ENCODE measurements at places on chromosomes 7 and 10.

GRCh38 chr10:133129071-133129858 lies 30.8 kb upstream of the KNDC1 start:
- DNase-seq = no peak

GRCh38 chr10:114173603-114173920 lies 441 bp downstream of the CCDC186 start:
- no peak for DNase-seq

DNA sequence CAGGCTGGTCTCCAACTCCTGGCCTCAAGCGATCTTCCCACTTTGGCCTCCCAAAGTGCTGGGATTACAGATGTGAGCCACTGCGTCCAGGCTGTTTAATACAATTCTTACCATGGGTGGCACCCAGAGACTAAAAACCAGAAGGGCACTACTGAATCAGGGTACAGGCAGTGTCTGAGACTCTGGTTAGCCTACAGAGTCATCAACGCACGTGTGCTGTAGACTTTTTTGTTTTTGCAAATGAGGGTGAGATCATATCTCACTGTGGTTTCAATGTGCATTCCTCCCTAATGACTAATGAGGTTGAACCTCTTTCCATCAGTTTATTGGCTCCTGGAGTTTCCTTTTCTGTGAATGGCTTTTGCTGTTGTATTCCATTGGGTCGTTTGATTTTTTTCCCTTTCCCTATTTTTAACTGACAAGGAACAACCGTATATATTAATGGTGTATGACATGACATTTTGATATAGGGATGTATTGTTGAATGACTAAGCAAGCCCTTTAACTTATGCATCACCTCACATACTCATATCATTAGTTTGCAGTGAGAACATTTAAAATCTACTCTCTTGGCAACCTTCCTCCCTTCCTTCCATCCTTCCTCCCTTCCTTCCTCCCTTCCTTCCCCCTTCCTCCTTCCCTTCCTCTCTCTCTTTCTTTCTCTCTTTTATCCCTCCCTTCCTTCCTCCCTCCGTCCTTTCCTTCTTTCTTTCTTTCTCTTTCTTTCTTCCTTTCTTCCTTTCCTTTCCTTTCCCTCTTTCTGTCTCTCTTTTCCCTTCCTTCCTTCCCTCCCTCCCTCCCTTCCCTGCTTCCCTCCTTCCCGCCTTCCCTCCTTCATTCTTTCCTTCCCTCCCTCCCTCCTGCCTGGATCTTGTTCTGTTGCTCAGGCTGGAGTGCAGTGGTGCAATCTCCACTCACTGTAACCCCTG lies 9.3 kb upstream of the TMEM270 start:
- DNase-seq = peak; percentile 93

DNA sequence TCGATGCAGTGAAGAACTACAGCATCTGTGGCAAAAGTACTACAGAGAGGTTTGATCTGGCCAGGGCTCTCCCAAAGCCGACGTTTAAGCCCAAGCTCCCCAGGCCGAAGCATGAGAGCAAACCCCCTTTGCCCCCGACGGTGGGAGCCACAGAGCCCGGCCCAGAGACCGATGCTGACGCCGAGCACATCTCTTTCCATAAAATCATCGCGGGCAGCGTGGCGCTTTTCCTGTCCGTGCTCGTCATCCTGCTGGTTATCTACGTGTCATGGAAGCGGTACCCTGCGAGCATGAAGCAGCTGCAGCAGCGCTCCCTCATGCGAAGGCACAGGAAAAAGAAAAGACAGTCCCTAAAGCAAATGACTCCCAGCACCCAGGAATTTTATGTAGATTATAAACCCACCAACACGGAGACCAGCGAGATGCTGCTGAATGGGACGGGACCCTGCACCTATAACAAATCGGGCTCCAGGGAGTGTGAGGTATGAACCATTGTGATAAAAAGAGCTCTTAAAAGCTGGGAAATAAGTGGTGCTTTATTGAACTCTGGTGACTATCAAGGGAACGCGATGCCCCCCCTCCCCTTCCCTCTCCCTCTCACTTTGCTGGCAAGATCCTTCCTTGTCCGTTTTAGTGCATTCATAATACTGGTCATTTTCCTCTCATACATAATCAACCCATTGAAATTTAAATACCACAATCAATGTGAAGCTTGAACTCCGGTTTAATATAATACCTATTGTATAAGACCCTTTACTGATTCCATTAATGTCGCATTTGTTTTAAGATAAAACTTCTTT lies 2.3 kb downstream of the LRRTM3 start:
- no peak for DNase-seq

GRCh38 chr7:142188154-142188553 lies 69.7 kb downstream of the PRSS58 start:
- DNase-seq = no peak

GRCh38 chr7:65430344-65431186 lies 56.9 kb downstream of the ZNF92 start:
- DNase-seq = peak; percentile 24

- DNase-seq = no peak
Observed at GRCh38 chr10:66405566-66405965, 520.3 kb upstream of the LRRTM3 start.

GRCh38 chr7:50155755-50156154 lies 62.7 kb upstream of the ZPBP start:
- no peak for DNase-seq

GRCh38 chr10:123462756-123463155 lies 203.4 kb upstream of the GPR26 start:
- DNase-seq = no peak

DNA sequence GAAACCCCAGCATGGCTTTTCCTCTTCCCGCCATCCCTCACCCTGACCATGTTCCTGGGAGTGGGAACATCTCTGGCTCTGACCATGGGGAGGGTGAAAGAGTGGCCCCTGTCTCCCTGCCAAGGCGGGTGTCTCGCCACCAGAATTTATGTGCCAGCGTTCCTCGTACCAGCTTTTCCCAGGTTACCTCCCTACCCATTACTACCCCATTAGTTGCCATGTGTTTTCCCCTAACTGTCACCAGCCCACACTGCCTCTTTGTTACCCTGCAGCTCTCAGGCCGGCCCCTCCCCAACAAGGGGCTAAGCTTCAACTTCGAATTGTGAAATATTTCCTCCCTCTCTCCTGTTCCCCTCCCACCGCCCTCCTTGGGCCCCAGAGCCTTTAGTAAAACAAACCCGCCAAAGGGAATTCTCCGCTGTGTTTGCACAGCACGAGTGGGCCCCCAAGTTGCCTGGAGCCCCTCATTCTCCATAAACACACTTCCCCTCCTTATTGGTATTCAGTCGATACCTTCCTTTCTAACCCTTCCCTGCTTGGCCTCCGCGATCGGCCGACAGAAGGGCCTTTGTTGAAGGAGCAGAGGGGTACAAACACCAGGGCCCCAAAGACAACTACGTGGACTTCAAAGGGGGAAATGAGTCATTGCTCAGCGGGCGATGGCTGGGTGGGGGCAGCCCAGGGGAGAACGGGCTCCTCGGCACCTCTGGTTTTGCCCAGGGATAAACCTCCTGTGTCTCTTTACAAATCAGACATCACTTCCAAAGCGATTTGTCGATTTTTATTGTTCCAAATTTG lies 45.5 kb downstream of the SLIT1 start:
- DNase-seq = no peak

DNA sequence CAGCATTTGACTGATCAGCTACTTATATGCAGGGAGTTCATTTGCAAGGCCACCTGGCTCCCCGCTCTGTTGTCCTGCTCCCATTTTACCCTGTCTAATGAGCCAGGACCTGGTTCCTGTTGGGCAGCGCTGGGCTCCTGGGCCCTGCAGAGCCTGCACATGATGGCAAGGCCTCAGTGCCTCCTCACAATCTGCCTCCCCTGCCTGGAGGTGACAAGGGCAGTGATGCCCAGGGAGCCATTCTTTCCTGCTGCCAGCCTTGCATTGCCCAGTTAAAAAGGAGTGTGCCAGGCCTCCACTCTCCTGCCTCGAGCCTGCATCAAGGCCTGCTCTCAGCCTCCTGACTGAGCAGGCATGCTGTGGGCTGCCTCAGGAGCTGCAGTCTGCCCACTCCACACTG lies 28.5 kb downstream of the CHAT start:
- DNase-seq = no peak

DNA sequence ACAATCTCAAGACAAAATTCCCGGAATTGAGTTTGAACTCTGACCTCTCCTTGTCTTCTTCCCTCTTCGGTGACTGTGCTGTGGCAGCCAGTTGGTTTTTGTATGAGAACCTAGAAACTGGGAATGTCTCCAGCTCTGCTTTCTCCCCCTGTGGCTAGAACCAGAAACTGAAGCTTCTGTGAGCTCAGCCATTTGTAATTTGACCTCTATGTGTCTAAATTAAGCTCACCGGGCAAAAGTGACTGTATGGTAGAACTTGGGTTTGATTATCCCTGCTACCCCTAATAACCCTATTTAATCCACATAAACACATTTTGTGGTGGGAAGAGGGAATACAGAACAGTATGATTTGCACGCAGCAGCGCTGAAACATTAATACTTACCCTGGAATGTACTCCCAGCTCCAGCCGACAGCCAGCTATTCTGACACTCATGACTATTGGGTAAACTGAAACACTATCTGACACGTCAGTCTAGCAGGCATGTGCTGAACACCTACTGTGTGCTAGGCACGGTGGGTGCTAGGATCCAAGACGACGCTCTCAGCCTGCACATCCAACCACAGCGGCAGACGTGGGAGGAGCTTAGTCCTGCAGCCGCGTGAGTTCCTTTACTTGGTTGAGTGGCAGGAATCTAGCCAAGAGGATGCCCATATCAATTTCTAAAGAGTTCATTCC lies 324.8 kb downstream of the SFMBT2 start:
- no peak for DNase-seq

DNA sequence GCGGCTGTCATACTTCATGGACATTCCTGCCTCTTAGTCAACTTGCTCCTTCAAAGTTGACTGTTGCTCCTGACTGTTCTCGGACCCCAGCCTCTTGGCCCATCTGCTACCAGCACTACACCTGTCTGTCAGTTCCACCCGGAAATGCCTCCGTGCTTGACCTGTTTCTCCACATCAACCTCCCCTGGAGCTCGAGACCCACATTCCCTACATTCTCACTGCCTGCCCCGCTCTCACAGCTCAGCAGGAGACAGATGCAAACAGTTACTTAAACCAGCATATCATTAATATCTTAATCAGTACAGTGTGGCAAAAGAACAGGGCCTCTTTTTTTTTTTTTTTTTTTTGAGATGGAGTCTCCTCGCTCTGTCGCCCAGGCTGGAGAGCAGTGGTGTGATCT lies 174.3 kb downstream of the NRP1 start:
- no peak for DNase-seq

GRCh38 chr10:123569436-123570035 lies 96.6 kb upstream of the GPR26 start:
- no peak for DNase-seq

DNA sequence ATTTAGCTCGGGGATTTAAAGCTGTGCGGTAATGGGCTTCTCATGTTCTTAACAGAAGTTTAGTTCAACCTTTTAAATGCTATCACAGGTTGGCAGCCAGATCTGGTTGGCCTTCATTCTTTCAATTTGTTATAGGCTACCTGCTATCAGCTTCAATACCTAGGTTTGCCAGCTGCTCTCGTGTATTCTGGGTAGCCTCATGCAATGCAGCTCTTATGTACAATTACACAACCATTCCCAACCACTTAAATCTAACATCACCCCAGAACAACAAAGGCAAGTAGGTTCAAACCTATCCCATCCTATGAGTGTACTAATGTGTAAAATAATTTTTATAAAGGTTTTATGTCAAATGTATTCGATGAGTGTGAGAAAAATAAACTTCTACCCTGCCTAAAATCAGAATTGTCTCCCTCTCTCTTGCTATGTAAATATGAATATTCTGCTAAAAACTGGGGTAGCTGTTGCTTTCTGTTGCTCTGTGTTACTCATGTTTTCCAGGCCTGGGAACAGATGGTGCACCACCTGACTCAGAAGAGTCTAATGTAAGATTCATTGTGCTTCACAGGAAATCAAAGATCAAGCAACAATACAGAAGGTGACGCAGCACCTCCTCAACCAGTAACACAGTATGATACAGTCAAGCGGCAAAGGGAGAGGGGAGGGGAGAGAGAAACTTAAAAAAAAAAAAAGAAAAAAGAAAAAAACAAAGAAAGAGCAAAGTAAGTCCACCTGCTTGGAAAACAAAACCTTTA lies 188.6 kb downstream of the ETV1 start:
- no peak for DNase-seq

- DNase-seq = no peak
Observed at GRCh38 chr7:44383566-44383965, 58.2 kb upstream of the CAMK2B start.

DNA sequence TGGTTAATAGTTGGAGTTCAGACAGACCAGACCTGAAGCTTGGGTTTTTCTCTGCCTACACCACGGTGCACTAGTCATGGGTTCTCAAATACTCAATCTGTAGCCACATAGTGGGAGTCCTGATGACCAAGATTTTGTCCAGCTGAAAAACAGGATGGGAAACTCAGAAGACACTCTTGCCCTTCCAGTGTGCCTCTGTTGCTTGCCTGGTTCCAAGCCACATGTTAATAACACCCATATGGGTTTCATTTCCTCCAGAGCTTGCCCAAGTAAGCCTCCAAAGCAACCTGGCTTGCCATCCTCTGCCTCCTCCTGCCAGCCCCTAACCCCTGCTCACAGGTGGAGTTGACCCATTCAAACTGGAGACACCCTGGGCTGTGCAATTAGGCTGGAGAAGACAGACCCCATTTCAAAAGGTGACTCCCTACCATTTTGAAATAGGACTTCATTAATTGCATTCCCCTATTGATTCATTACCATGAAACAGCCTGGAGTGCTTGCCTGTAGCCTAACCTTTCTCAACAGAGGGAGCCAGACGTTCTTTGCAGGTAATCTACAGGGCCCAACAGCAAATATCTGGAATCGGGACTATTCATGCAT lies 108.0 kb upstream of the HABP2 start:
- DNase-seq = no peak

GRCh38 chr7:100124301-100125230 lies 2.2 kb upstream of the MBLAC1 start:
- no peak for DNase-seq

DNA sequence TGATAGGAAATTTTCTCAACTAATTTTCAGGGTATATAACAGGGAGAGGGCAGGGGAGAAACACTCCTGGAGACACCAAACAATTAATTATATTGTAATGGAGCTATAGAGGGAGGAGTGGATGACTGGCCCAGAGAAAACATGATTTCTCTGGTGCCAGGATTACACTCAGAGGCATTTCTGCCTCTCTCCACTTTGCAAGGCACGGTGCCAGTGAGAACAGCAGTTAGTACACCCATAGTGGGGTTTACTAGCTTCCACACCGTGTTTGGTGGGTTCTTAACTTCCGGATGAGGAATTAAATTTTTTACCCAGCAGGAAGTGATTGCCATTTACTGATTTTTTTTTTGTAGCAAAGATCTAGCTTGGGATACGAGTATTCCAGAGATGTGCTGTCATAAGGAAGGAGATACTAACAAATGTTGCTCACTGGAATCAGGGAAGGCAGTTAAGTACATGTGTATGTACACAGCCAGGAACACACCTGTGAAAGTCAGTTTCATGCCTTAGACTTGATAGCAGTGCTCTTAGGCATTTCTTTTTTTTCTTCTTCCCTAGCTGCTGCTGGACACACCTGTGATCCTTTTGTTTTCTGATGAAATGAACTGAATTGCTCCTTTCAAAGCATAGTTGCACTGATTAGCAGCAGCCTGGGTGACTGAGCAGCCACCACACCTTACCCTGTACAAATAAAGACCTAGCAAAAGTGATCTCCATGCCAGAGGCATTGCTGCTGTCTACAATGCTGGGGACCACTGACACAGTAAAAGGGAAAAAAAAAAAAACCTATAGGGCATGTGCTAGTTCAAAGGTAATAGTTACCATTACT lies 58.1 kb downstream of the POLL start:
- no peak for DNase-seq

- DNase-seq = peak; percentile 56
Observed at GRCh38 chr7:93226310-93226709, at the start of gene HEPACAM2. HEPACAM2 (minus strand) TSS chr7:93226469.

GRCh38 chr7:36306722-36307121 lies 82.9 kb upstream of the ANLN start:
- DNase-seq = no peak

All from NAMALWA (cell line).